ENCODE measurements at places on chromosomes 11 and 22. TPM values are rescaled to one million over a fixed set of nuclear protein-coding genes. Genes with fewer than 3 reads are reported as not detected.

CHRNA10 gene
- 1.1 TPM for total RNA-seq

SHISA8 gene
- not detected for total RNA-seq

AIFM3 gene
- total RNA-seq = 0.45 TPM

SLC22A8 gene
- total RNA-seq = not detected

GLB1L2 gene
- total RNA-seq = not detected

TMPRSS5 gene
- 0.09 TPM for total RNA-seq

NTM gene
- total RNA-seq = 3.4 TPM

CASP5 gene
- total RNA-seq = not detected
